Esophagus squamous epithelium (tissue), 5 donors: ENCODE measurements at places on chromosomes 6 and 20.

DNA sequence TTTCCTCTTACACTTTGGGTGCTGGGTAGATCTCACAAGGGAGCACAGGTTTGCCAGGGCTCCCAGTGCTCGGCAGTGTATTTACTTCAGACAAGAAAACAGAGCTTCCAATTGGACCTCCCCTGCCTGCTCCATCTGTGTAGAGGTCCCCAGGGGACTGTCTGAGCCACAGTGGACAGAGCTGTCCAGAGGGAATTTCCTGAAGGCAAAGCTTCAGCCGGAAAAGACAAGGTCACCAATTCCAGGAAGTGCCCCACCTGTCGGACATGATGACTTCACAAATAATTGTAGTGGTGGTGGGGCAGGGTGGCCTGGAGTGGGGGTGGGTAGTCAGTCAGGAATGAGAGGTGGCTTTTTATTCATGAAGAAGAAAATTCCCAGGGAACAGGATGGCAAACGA, 18.6 kb downstream of the ADGRF5 start:
- no peak for DNase-seq

DNA sequence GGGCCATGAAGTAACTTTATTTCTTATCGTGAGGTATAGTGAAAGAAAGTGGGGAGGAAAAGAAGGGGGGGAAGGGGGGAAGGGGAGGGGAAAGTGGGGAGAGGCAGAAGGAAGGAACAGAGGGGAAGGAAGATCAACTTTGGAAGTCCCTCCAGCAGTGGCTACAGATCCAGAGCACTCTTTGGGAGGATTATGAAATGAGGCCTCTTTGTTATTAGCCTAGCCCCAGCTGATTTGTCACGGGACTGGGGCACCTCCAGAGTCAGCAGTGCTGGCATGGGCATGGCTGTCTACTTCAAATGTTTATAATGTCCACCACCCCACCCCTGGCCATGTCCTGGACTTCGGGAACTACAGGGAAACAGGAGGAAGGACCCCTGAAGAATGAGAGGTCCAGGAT, 7.6 kb downstream of the MOCS1 start:
- DNase-seq, result no peak

DNA sequence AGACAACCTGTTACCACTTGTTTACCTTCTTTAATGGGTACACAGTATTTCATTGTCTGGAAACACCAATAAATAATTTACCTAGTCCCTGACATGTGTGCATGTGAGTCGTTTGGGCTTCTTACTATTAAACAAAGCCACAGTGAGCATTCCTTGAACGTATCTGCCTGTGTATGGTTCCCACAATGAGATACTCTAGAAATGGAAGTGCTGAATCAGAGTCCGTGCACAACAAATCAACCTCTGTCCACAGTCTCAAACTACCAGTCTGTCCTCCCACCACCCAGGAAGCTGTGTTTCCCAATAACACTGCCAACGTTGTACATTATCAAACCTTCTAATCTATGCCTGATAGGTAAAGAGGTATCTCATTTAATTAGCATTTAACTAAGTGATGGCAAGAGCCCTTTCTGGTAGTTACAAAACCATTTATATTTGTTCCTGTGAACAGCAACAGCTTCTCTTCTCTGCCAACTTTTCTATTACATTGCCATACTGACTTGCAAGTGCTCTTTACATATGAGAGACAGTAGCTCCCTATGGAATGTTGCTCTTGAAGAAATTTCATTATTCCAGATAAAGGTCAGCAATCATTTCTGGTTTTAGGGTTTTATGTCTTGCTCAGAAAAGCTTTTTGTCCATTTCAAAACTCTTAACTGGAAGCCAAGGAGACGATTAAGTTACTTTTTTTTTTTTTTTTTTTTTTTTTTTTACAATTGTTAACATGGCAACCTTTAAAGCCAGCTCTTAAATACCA, 14.7 kb downstream of the JAG1 start:
- DNase-seq, result no peak

DNA sequence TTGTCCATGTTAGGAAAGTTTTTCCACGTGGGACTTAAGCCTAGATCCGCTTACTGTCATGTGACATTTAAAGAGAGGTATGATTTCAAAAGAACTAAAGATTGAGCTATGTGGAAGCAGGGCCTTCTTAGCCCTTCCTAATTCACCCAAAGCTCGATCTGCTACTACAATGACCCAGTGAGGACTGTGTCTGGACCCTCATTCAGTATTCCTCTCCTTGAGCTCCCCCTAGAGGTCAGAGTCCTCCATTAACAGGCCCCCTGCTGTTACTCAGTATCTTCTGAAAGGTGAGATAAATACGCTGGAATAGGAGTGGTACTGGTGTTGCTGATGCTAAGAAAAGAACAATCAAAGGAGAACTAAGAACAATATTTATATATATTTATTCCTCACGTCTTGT, 414.0 kb downstream of the GJA1 start:
- DNase-seq, result no peak

GRCh38 chr6:117655380-117655779, 19.9 kb upstream of the NUS1 start:
- DNase-seq, result no peak

DNA sequence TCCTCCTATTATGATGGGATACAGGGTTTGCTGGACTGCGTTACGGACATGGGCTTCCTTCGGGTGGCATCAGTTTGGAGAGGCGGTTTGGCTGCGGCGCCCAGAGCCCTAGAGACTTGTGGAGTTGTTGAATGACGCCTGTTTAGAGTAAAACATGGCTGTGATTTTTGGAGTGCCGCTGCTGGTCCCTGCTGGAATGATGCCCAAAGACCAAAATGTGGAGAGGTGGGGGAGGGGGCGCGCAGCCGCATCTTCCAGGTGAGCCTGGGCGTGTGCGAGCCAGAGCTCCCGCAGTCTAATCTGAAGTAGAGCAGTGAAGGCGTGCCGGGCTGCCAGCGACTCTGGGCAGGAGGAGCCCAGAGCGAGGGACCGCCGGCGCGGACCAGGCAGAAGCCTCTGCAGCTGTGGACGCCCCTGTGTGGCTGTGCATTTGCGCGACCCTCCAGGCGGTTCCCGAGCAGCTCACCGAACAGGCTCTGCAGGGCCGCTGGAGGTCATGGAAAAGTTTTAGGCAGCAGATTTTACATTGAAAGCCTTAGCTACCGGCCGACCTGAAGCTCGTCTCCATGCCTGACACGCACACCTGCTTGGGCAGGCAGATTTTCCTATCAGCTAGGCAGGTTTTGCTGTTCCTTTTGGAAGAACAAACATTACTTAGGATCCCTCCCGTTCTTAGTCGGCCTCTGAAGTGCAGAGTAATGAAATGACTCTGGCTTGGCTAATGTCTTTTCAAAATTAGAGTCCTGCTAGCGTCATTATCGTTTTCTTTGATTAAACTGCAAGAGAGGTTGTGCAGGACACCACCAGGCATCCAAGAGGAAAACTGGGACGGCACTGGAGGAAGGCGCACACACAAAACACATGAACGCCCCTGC, 298.2 kb downstream of the PHACTR1 start:
- DNase-seq, result no peak

DNA sequence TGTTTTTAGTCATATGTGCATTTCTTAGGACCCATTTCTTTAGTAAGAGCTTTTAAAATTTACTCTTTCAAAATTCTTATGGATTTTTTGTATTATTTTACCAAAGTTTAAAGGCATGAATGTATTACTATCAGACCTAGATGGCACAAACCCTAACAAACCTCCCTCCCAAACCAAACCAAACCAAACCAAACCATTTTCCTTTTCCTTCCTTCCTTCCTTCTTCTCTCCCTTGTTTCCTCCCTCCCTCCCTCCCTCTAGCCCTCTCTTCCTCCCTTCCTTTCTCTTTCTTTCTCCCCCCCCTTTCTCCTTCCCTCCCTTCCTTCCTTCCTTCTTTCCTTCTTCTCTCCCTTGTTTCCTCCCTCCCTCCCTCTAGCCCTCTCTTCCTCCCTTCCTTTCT, 1001.8 kb upstream of the CITED2 start:
- DNase-seq, result no peak

- no peak for DNase-seq
Observed at GRCh38 chr6:110140650-110141049, 38.8 kb downstream of the WASF1 start.

GRCh38 chr6:119349361-119350201, at the start of gene MAN1A1:
TSS of gene MAN1A1 (minus strand) at chr6:119349761. CDS start at chr6:119349065, 696 bp downstream.
- DNase-seq, result peak; percentile 48

DNA sequence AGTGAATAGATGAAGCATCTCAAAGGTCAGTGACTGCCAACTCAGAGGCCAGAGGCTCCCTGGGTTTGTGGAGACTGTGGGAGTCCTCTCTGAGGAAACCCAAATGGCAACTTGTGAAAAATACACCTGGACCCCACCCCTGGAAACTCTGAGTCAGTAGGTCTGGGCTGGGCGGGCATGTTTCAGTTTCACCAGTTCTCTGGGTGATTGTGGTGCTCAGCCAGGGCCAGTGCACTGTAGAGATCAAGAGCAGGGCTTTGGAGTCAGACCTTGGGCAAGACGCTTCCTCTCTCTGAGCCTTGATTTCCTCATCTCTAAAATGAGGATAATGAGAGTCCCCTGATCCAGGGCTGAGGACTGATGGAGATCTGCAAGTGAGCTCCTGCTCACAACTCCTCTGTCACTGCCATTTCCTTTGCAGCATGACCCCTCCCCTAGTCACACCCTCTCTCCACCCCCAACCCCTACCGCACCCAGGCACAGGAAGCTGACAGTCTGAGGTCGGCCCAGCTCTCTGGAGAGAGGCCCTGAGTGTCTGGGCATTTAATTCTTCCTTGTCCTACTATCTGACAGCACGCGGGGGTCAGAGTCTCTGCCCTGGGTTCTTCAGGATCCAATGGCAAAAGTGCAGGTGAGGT, 5.1 kb downstream of the DEF6 start:
- DNase-seq, result peak; percentile 56

DNA sequence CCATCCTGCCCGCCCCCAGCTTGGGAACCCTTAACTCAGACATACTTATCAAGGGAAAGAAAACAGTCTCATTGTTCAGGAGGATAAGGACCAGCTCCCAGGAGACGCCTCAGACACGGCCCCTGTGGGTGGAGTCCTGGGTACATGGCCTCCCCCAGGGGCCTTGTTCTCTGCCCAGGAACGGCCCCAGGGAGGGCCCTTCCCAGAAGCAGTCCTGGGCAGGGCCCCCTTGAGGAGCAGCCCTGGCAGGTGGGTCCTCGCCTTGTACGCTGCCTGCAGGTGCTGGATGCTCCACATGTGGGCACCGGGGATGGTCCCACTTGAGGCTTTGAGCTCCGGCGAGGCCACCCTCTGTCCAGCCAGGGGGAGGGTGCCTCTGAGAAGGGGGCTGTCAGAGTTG, 4.5 kb upstream of the GATA5 start:
- no peak for DNase-seq

- no peak for DNase-seq
Observed at GRCh38 chr6:116948533-116949304, 71.7 kb downstream of the RFX6 start.

DNA sequence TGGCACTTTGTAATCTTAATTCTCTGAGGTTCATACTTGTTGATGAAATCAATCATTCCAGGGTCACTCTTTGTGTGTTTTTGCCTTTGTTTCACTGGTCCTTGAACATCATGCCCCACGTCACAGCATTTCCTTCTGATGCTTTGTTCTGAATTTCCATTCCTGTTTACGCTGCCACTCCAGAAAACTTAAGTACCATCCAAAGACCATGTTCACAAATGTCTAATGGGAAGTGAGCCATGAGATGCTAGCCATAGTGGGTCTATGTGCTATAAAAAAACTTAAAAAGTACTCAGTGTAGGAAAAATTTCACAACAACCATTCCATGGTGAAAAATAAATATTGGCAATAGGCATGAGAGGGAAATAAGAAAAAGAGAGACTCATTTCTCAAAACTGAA, 232.0 kb downstream of the IBTK start:
- DNase-seq, result no peak

DNA sequence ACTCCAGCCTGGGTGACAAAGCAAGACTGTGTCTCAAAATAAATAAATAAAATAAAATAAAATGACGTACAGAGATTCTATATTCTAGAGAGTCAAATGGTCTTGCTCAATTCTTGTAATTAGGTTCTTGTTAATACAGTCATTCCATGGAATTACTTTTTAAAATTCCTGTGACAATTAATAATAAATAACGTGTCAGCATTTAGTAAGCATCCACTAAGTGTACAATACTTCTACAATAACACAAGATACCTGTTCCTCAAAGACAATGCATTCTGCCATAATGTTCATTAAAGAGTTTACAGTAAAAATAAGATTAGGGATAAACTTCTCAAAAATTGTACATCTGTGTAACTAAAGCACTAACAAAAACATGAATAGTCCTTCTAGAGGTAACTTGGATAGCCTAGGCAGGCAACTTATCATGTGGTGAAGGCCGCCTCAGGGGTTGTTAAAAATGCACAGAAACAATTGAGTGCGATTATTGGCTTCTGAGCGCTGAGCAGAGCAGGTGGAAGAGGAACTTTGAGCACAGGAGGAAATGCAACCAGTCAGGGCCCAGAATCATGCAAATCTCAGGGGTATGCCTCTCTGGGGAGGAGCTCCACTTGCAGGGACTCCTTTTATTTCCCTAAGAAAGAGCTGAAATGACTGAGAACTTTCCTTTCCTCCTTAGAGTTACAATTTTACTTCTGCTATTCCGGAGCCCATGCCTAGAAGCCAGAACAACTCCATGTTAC, 37.1 kb downstream of the QRSL1 start:
- DNase-seq, result no peak
